ENCODE measurements at places on chromosomes 6 and 20.

- DNase-seq, result peak; percentile 88
Observed at GRCh38 chr6:127198549-127198948, 68.1 kb upstream of the RNF146 start.

GRCh38 chr6:161050134-161050765, 58.7 kb downstream of the MAP3K4 start:
- no peak for DNase-seq

DNA sequence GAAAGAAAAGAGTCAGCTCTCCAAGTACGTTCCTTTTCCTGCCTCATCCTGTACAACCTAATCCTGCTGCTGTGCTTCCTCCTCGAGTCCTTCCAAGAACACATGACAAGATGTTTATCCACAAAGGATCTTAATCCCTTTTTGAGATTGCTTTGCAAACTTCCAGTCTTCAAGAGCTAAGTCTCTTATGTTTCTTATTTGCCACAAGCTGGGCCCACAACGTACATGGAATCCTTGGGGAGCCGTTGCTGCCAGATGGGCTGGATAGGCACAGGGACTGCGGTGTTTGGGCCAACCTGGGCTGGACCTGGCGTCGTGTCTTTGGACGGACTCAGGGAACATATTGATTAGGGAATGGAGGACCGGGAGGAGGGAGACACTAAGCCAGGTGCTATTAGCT, 79.7 kb upstream of the AFDN start:
- DNase-seq, result no peak

DNA sequence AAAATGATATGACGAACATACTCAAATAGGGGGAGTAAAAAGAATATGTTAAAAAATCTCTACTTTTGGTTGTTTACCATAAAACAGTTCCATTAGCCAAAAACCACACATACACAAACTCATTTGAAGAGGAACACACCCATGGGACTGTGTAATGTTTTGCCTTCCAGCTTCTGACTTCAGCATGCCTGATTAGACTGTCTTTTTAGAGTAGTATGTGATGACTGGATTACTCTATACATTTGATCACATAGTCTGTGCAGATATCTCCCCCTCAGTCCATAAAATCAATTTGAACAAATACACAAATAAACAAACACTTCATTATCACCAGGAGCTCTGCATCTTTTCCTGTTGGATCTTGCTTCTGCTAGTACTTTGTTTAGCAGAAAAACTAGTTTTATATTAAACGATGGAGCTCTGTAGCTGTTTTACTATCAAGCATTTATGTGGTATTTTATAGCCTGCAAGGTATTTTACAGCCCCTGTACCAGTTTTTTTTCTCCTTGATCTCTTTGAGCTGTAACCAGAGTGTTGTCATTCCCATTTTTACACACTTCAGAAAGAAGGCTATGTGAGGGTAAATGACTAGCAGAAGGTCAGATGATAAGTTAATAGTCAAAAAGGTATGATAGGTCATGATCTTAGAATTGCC, 866.5 kb upstream of the MAP3K7 start:
- DNase-seq, result no peak

- DNase-seq, result no peak
Observed at GRCh38 chr6:56794421-56794820, 151.7 kb upstream of the DST start.

DNA sequence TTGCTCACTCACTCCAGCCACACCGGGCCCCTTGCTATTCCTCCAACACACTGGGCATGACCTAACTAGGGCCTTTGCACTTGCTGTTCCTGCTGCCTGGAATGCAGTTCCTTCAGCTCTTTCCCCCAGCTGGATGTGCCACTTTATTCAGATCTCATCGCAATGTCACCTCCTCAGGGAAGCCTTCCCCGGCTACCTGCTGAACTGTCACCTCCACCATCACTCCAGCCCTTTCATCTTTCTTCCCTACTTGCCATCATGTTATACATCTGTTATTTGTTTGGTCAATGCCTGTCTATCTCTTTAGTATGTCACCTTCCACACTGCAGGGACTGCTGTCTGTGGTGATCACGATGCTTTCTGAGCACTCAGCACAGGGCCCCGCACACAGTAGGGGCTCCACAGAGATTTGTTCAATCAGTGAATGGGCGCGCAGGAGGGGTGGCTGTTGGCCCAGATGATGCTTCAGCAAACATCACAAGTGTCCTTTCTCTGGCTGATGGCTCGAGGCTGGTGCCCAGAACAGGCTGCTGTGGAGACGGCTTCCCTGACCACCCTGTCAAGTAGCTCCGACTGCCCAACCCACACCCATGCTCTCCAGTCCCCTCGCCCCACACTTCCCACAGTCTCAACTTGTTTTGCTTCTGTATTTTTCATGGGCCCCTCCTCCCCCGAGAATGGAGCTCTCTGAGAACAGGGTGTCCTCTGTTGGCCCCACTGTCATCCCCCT, 31.8 kb downstream of the CEBPB start:
- DNase-seq, result no peak

GRCh38 chr6:39819676-39820075, 27.5 kb downstream of the DAAM2 start:
- DNase-seq, result no peak
